ENCODE measurements at places on chromosomes 3 and 15.

DNA sequence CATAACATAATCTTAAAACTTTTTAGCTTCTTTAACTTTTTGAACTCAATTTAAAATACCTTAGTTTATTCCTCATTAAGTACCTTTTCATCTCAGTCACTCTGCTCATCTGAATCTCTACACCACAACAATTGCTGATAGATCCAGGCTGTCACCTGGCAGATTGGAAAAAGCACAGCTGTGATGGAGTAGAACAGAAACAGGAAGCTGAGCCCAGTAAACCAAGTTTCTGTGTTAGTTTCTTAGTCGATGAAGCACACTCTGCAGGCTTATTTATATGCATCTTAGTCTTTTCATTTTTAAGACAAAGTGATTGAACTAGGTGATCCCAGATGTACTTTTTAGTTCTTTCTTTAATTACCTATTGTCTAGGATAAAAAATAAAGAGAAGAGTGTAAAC, 1398.0 kb upstream of the ALCAM start:
- no peak for DNase-seq

- no peak for DNase-seq
Observed at GRCh38 chr3:31704156-31704555, 171.4 kb downstream of the STT3B start.

DNA sequence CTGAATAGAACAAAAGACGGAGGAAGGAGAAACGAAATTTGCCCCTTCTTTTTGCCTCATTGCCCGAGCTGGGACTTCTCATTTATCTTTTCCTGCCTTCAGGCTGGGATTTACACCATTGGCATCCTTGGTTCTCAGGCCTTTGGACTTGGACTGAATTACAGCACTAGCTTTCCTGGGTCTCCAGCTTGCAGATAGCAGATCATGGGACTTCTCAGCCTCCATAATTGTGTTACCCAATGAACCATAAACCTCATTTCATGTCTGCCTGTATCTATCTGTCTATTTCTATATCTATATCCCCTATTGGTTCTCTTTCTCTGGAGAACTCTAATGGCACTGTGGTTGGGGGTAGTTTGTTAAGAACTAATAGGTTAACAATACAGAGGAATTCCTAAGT, 31.5 kb upstream of the CTXND1 start:
- no peak for DNase-seq

- no peak for DNase-seq
Observed at GRCh38 chr15:45906230-45906629, 271.4 kb downstream of the SQOR start.

DNA sequence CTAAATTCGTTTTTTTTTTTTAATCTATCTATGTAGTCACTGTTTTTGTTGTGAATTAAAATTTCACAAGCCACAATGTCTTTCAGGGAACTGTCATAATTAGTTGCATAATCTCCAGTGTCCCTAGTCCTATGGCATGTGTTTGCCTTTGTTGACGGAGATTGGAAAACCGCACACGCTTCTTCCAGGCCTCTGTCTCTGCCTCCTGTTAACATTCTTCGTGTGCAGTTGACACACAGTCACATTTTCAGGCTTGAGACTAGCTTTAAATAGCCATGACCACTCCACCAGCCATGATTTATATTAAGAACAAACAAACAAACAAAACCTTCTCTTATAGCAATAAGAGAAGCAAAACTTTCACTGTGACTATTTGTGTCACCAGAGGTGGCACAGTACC, 139.8 kb downstream of the DUT start:
- DNase-seq: no peak

DNA sequence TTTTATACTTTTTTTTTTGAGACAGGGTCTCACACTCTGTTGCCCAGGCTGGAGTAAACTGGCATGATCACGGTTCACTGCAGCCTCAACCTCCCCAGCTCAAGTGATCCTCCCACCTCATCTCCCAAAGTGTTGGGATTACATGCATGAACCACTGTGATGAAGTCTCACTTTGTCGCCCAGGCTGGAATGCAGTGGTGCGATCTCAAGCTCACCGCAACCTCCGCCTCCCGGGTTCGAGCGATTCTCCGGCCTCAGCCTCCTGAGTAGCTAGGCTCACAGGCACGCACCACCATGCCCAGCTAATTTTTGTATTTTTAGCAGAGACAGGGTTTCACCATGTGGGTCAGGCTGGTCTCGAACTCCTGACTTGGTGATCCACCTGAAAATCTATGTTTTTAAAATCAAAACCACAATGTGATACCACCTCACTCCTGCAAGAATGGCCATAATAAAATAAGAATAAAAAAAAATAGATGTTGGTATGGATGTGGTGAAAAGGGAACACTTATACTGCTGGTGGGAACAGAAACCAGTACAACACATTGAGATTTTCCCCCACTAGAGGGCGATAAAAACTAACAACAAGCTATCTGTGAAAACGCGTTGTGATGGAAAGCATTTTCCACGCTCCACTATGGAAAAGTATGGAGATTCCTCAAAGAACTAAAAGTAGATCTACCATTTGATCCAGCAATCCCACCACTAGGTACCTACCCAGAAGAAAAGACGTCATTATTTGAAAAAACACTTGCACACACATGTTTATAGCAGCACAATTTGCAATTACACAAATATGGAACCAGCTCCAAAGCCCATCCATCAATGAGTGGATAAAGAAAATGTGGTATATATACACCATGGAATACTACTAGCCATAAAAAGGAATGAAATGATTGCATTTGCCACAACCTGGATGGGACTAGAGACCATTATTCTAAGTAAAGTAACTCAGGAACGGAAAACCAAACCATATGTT, 26.8 kb upstream of the OCA2 start:
- no peak for DNase-seq

DNA sequence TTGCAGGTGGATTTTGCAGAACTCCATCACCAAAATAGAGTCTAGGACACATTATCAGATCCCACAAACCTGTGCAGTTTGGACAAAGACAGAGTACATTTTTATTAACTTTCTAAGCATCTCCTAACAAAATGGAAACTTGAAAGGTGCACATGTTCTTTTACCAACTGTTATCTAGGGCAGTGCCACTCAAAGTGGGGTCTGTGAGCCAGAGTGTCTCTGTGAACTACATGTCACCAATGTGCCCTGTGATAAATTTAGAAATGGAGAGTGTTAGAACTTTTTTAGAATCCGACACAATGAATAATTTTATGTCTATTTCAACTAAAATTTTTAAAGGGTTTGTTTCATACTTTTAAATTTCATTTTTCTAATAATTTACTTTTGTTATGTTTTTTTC, 68.4 kb upstream of the TMC3 start:
- no peak for DNase-seq

- DNase-seq: no peak
Observed at GRCh38 chr3:174462916-174463315, 396.2 kb upstream of the NAALADL2 start.

Data from stimulated activated CD4-positive, alpha-beta T cell treated with anti-CD3 and anti-CD28 coated beads, Interleukin-1b, Interleukin-23, amount 100 ng/mL, for 4 hours (primary cell).